Transverse colon (tissue), 4 donors: ENCODE measurements at places on chromosomes 2 and 18. TPM values are rescaled to one million over a fixed set of nuclear protein-coding genes. Genes with fewer than 3 reads are reported as not detected.

The LPIN2 gene
- 151 TPM for total RNA-seq

The SERPINB2 gene
- total RNA-seq, result 48.3 TPM

The DES gene
- total RNA-seq, result 1,891 TPM

The COL4A4 gene
- total RNA-seq, result 3.4 TPM

The SLC5A7 gene
- 0.41 TPM for total RNA-seq

The EMX1 gene
- 2.9 TPM for total RNA-seq

The ZAP70 gene
- total RNA-seq, result 16.1 TPM

The MEP1B gene
- 2.0 TPM for total RNA-seq

The SLC5A6 gene
- 22.8 TPM for total RNA-seq

The TTN gene
- 8.6 TPM for total RNA-seq

The CCDC85A gene
- total RNA-seq, result 0.75 TPM

The HOXD11 gene
- total RNA-seq, result 0.41 TPM

The FNDC4 gene
- 0.80 TPM for total RNA-seq

The NCL gene
- 106 TPM for total RNA-seq

The RGPD3 gene
- 0.48 TPM for total RNA-seq

The DSG2 gene
- 253 TPM for total RNA-seq

The GCC2 gene
- 95.0 TPM for total RNA-seq

The CASP10 gene
- total RNA-seq, result 39.3 TPM

The PJVK gene
- total RNA-seq, result 3.2 TPM

The L3MBTL4 gene
- 0.20 TPM for total RNA-seq

The SLC4A3 gene
- total RNA-seq, result 0.32 TPM

The MBOAT2 gene
- total RNA-seq, result 10.0 TPM

The ECEL1 gene
- not detected for total RNA-seq

The ACMSD gene
- total RNA-seq, result not detected

The IL18R1 gene
- total RNA-seq, result 3.8 TPM

The PRADC1 gene
- 76.5 TPM for total RNA-seq

The PRKCE gene
- total RNA-seq, result 20.6 TPM

The AGXT gene
- total RNA-seq, result not detected

The NDC80 gene
- total RNA-seq, result 1.6 TPM

The SLC19A3 gene
- 4.2 TPM for total RNA-seq

The TUBA4B gene
- not detected for total RNA-seq
